NCI-H748 treated with DMSO at 0.1 percent for 48 hours (cell line): ENCODE measurements at places on chromosomes 2 and 18.

GRCh38 chr2:134324947-134325346 lies 71.1 kb downstream of the MGAT5 start:
- no peak for DNase-seq

- peak; percentile 80 for DNase-seq
These were observed 344.0 kb downstream of the PIK3C3 start for GRCh38 chr18:42298759-42299675.

GRCh38 chr2:1082456-1083205 lies 132.0 kb downstream of the SNTG2 start:
- DNase-seq: no peak

- no peak for DNase-seq
These were observed 152.9 kb downstream of the PXDN start for GRCh38 chr2:1591461-1591770.

GRCh38 chr2:37558623-37559022 lies 112.8 kb downstream of the CDC42EP3 start:
- no peak for DNase-seq

DNA sequence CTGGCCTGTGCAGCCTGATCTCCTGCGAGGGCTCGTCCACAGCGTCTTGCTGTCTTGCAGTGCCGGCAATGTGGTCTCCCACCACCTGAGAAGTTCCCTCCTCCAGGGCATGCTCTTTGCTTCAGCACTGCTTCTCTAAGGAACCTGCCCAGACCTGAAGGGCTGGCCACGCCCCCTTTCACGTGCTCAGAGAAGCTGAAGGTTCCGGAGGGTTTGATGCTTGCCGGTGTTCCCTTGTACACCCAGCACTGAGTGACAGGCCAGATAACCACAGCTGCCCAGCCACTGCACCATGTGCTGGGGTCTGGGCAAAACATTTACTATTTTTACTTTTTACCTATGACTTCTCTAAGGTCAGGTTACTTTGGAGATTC lies 1.7 kb upstream of the POLR2D start:
- DNase-seq: no peak

DNA sequence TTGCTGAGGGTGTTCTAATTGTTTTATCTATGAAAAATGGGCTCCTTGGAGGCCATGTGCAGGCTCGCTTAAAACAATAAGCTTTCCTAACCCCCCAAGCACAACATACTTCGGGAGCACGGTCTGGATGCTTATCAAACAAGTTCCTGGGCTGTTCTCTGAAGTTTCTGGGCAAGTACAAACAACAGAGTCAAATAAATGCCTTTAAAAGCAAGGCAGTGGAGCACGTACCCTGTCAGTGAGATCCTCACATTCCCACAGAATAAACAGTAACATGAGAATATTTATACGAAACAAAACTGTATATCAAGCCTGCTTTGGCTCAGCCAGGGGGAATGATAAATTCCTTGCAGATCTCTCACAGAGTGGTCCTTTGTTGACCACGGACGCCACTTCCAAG lies 44.8 kb downstream of the FTCDNL1 start:
- no peak for DNase-seq

GRCh38 chr18:27704736-27705361 lies 472.1 kb downstream of the CDH2 start:
- peak; percentile 32 for DNase-seq

- no peak for DNase-seq
These were observed 35.4 kb upstream of the ITGAV start for GRCh38 chr2:186554429-186554828.

DNA sequence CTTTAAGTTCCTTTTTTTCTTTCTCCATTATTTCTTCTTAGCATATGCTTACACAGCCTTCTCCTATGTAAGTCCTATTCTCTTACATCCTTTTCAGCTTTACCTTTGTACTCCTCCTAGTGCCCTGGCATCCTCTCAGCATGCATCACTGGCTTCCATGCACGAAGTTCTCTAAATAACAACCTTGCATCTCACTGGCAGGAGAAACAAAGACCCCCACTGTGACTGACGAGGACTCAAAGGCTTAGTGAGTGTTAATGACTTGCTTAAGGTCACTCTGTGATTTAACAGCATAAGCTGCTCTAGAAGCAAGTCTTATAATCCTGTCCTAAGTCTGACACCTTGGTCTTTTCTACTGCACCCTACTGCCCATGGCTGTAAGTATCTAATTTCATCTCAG lies 1236.0 kb upstream of the CELF4 start:
- no peak for DNase-seq
